ENCODE measurements at places on chromosomes 1 and 21.
A peak's percentile ranks its signal among the peaks of the same experiment; 100 is the strongest.

DNA sequence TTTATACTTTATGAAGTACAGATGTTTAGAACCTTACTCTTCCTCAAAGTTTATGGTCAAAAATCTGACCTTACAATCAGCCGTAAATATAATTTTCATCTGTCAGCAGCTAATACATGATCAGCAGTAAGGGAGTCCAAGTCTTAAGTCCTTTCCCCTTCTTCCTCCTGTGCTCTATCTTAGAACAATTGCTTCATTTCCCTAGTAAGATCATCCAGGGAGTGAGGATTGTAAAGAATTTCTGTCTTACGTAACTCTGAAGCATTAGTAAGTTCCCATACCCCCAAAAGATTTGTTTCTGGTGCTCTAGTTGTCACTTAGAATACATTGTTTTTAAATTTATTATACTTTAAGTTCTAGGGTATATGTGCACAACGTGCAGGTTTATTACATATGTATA lies 2.1 kb downstream of the SETDB1 start:
- DNase-seq, result no peak

DNA sequence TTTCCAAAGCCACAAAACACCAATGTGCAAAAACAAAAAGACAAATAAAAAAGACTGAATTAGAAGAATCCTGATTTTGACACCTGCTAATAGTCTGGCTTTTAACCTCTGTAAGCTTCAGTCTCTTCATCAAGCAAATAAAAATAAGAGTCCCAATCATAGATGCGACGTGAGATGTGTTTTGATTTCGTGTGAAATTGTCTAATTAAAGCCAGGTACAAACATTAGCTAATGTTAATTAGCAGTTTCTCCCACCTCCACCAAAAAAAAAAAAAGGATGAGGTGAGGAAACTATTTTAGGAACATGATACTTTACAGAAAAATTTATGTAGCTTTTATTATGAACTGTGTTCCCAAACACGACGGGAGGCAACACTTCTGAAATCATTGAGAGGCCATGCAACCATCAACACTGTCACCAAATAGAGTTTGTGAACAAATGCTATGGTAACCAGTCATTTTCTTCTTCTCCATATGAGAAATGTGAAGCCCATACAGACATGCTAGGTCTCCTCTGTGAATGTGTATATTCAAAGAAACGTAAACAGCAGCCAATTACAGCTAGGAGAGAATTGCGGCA lies 6.7 kb upstream of the EVI5 start:
- DNase-seq, result peak; percentile 15

GRCh38 chr1:180415985-180416633 lies 86.3 kb downstream of the ACBD6 start:
- peak; percentile 69 for DNase-seq

DNA sequence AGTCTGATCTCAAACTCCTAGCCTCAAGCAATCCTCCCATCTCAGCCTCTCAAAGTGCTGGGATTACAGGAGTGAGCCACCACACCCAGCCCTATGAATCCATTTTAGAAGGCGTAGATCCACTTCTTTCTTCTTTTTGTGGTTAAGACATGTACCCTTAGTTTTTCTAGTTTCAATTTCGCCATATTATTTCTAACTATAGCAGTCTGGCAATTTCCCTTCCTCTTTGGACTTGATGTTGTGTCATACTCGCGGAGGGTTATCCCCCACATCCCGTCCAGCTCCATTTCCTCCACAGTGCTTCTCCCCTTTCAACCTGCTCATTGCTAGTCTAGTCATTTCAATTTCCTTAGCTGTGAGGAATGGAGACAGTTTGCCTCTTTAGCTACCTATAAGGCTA lies 5.2 kb upstream of the LRRC8D start:
- DNase-seq, result no peak

DNA sequence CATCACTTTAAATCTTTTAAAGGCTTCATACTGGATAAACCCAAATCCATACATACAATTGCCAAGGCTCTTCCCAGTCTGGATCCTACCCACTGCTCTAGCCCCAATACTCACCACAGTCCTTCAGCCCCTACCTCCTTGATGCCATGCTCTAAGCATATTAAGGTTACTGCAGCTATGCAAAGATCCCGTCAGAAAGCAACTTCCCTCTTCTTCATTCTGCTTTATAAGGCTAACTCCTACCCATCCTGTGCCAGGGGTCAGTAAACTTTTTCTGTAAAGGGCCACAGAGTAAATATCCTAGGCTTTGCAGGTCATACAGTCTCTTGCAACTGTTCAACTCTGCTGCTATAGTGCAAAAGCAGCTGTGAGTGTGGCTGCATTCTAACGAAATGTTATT lies 34.3 kb upstream of the MTF1 start:
- DNase-seq, result no peak

DNA sequence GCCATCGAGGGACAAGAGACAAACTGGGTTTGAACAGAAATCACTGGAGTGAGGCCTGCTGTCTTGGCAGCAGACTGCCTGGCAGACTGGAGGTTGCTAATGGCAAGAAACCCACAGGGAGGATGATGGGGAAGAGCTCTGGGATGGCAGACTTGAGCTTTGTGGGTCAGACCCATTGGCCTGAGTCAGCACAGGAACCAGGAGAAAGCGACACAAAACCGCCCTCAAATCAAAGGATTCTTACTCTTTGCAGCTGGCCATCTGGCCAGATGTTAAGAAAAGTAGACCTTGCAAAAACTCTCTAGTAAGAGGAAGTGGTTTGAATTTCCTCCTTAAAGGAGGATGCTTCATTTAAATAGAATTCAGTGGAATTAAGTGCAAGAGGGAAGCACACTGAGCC lies 195.2 kb upstream of the JUN start:
- no peak for DNase-seq

- no peak for DNase-seq
Measured at GRCh38 chr1:186440584-186440983, 20.3 kb downstream of the PDC start.

Data from DMS79 treated with DMSO at 0.1 percent for 48 hours (cell line).